NCI-H526 treated with DMSO at 0.1 percent for 48 hours (cell line): ENCODE measurements at places on chromosomes 12 and 14.

DNA sequence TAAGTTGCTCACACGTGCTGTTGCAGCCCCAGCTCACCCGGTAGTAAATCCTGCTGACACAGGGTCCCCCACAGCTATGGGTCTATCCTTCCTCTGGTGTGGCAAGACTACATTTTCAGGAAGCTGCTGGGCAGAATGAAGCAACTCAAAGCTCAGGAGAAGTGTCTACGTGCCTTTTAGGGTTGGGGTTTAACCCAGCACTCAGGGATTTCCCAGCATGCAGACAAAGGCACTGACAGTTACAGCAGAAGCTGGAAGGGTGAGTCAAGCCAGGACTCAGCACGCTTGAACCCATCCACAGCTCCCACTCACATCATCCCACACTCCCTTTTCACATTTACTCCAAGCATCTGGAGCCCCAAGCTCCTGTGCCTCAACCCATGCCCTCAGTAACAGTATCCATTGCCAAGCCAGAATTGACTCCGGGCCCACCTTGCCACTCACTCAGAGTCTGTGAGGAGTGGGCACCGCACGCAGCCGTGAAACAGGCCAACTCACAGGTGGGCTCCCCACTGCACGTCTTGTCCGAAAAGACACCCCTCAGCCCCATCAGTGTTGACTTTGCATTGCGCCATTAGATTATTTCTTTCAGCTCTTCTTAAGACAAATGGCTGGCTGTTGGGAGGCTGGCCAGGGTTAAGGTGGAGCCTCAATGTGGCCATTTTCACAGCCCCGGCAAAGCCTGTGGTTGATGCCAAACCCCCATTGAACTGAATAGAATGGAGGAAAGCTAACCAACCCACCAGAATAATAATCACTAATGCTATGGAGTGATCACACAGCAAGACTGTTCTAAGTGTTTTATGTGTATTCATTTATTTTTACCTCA is 59.6 kb downstream of the ZFP36L1 start:
- DNase-seq = no peak

DNA sequence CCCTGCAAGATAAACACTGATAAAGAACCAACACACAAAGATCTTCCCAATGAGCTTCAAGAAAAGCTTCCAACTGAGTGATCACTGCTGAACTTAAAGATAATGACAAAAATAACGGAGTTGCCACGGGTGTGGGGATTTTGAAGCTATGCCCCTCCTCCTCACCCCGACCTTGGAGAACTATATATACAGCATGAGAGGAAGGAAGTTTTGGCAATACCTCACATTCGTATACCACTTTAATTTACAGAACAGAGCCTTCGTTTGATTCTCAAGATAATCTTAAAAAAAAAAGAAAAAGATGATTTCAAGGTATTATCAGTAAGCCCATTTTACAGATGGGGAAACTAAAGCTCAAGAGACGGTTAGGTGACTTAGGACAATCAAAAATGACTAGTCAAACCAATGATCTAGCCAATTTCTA is 715 bp downstream of the NEK9 start:
- no peak for DNase-seq

DNA sequence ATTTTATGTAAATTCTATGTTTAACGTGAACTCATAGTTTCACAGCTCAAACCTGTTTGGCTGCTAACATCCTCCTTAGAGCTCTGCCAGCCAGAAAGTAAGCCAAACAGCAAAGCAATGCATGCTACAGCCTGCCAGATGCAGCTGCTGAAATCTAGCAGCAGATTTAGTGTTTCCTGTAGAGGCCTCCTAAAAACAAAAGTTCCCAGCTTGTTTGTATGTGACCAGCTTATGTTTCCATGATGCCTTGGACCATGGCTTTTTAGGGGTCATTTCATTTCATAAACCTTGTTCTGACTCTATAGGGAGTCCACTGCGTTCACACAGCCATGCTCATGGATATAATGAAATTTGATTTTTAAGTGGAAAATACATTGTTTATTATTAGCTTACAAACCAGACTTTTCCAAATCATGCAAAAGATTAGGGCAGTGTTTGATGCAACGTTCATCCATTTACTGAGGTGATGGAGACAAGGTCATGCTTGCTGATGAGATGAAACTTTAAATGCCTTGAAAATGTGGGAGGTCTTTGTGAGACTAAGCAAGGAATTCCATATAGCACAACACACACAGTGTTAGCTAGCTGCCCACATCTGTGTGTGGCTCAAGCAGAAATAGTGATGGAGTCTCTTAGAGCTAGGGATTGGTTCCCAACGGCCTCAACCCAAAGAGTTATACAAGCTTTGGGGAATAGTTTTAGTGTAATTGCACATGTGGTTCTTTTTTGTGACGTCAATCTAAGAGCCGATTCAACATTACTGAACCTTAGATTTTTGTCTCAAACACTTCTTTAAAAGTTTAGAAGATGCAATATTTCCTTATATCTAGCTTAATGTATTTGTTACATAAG is 157.5 kb upstream of the LRIG3 start:
- DNase-seq = no peak

DNA sequence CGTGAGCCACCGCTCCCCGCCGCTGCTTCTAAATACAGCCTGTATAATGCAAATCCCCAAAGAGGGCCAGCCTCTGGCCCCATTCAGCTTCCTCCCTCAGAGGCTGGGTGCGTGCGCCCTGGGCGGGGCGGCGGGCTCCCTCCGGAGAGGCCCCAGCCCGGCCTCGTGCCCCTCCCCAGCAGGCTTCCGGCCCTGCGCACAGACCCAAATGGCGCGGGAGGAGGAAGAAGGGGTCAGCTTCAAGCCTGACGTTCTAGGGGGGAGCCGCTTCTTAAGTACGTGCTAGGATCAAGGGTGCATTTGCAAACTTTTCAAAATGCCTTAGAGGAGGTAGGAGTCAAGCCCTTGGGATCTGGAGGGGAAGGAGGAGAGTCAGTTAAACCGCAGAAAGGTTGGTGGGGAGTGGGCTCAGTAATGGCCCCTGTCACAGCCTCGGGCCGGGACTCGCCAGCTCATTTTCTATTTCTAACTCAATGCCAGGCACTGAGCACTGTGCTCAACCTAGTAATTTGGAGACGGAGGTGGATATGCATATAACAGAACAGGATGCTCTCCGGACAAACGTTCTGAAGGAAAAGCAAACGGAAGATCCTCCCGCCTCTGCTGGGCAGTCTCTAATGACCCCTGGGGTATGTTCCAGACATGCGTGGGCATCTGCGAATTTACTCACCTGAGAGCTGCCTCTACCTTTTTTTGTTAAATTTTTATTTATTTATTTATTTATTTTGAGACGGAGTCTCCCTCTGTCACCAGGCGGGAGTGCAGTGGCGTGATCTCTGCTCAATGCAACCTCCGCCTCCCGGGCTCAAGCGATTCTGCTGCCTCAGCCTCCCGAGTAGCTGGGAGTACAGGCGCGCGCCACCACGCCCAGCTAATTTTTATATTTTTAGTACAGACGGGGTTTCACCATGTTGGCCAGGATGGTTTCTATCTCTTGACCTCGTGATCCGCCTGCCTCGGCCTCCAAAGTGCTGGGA is 32.3 kb downstream of the NINJ2 start:
- no peak for DNase-seq

GRCh38 chr12:7078163-7078562 is 14.1 kb downstream of the C1R start:
- DNase-seq = no peak

GRCh38 chr12:5480938-5481303 is 49.0 kb downstream of the NTF3 start:
- peak; percentile 12 for DNase-seq

DNA sequence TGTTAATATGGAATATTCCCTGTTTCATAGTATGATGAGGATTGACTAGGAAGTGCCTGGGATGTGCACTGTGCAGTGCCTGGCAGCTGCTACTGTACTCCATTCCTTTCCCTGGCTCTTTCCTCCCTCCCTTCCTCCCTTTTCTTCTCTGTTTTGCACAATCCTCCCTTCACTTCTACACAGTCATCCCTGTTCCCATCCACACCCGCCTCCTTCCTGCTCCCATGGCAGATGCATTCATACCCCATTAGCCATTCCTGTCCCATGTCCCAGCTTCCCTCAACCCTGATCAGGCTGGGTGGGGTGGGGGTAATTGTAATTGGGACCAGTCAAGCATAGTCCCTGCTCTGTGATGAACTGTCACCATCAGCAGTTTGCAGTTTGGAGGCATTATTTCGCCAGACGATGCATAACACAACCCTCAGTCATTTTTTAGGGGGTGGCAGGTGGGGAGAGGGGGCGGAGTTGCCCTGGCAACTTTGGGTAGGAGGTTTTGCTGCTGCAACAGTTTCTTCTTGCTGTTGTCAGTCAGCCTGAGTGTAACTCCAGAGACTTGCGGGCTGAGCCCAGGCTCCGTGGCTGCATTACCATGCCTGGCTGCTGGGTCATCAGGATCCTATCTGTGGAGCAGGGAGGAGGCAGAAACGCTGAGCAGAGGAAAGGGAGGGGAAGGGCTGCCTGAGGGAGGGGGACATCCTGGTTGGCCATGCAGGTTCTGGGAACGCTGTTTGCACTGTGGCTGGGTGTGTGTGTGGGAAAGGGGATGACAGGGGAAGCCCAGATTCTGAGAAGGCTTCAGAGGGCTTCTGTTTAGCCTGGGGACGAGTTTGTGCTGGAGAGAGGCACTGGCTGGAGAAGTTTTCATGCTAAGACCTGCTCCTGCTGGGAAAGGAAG is 4.1 kb upstream of the KRT84 start:
- no peak for DNase-seq
